Esophagus squamous epithelium (tissue), 5 donors: ENCODE measurements at places on chromosomes 6 and 20.
A peak's percentile ranks its signal among the peaks of the same experiment; 100 is the strongest.

DNA sequence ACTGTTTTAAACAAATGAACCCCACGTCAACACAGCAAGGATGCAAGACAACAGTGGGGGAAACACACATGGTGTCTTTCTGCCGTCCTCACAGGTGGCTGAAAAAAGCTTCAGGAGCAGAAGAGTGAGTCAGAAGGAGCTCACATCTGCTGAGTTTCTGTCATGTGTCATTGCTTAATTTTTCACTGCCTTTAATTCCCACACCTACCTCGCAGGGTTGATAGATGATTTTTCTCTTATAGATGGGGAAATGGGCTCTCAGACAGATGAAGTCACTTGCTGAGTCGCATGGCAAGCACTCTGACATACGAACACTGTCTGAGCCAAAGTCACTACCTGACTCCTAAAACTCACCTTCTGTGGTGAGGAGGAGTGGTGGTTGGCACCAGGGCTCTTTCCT lies 28.3 kb upstream of the CARMIL1 start:
- no peak for DNase-seq

DNA sequence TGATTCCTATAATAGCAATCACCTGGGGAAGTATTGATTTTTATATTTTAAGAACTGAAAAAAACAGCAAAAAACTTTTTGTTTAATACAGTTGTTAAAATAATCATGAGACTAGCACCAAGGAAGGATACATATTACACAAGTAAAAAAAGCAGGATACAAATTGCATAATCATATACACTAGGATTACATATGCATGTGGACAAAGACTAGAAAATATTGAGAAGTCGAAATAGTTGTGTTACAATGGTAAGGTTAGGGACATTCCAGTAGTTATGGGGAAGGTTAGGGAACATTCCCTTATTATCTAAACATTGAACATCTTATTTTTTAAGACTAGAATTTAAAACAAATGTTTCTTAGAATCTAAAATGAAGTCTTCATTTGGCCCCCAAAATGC lies 9.5 kb downstream of the NUS1 start:
- DNase-seq, result no peak

DNA sequence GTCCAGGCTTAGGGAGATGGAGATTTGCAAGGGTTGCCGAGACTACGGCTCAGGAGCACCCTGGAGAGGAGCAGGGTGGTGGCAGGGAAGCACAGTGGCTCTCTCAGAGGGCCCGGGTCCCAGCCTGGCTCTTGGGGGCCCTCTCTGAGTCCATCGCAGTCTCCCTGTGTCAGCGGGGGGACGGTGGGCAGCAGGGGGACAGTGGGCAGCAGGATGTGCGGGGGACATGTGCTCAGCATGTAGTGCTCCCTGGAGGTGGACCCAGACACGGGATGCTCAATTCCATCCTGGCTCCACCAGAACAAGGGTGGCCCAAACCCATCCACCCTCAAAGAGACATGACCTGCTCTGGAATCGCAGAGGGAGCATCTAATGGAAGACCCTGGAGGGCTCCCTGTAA lies 43.0 kb upstream of the ZBP1 start:
- DNase-seq, result no peak

- DNase-seq, result no peak
Observed at GRCh38 chr6:55175078-55176049, 1.0 kb downstream of the HCRTR2 start.

GRCh38 chr6:168774381-168774780 lies 333.4 kb downstream of the SMOC2 start:
- DNase-seq, result no peak

GRCh38 chr6:45781890-45782289 lies 233.8 kb downstream of the CLIC5 start:
- no peak for DNase-seq

GRCh38 chr6:160742090-160742489 lies 40.0 kb downstream of the PLG start:
- no peak for DNase-seq

- DNase-seq, result no peak
Observed at GRCh38 chr20:44850272-44850671, 35.2 kb upstream of the YWHAB start.

DNA sequence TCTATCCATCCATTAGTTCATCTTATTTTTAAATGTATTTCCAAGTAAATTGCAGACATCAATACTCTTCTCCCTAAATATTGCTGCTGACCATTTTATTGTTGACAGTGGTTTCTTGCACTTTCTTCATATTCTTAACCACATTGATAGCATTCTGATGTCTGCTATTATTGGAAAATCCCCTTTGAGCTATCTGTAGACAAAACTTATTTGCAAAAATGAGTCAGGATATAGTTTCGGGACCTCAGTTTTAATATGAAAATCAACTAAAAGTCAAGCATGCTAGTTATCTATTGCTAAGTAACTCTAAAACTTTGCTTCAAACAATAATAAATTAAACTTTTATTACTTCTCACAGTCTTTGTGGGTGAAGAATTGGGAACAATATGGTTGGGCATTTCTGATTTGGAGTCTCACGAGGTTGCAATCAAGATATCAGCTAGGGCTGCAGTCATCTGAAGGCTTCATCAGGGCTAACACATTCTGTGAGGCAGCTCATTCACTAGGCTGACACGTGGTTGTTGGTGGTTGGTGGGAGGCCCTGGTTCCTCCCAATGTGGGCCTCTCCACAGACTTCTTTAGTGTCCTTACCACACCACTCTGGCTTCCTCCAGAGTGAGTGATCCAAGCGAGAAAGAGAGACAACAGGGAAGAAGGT lies 32.7 kb downstream of the CD109 start:
- DNase-seq, result no peak

DNA sequence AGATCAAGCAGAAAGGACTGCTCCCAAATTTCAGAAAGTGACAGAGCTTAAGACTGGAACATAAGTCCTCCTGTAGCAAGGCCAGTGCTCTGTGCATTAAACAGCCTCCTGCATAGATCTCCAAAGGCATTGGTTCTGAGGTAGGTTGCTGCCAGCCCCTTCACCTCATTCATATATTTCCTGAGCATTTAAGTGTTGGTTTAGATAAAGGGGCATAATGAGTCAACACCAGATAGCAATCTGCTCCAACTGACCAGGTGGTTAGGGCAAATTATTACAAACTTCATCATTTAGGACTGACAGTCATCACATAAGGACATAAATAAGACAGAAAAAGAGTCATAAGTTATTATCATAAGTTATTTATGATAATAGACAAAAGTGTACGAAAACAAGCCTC lies 10.7 kb downstream of the PTPRK start:
- no peak for DNase-seq

DNA sequence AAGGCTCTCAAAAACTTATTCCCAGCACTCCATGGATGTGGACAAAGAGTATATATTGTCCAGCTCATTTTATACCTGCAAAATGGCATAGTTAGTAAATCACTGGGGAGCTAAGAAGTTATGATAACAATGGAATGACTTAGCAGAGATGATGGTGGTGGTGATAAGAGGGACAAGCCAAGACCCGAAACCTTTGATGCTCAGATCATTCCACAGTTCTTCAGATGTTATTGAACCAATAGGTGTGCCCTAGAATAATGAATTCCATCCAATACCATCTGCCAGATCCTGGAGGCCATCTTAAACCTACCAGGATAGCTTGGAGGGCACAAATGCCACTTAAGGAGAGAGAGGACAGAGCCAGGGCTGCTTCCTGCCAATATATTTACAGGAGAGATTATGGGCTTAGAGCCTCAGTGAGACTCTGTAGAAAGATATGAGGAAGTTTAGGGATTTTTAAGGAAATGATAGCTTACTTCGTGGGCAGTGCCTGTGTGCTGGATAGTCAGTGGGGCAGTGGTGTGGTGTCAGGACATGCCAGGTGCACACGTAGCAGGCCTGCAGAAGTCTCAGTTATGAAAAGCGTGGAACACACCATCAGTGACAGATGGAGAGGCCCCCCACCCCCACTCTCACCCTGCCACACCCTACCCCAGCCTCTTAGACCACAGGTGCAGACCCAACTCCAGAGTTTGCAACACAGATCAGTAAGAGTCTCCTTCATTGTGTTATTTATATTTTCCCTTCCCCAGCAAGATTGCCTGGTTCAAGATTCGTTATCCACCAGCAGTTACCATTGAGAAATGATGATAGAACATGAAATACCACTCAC lies 209.7 kb upstream of the SUPT3H start:
- no peak for DNase-seq

DNA sequence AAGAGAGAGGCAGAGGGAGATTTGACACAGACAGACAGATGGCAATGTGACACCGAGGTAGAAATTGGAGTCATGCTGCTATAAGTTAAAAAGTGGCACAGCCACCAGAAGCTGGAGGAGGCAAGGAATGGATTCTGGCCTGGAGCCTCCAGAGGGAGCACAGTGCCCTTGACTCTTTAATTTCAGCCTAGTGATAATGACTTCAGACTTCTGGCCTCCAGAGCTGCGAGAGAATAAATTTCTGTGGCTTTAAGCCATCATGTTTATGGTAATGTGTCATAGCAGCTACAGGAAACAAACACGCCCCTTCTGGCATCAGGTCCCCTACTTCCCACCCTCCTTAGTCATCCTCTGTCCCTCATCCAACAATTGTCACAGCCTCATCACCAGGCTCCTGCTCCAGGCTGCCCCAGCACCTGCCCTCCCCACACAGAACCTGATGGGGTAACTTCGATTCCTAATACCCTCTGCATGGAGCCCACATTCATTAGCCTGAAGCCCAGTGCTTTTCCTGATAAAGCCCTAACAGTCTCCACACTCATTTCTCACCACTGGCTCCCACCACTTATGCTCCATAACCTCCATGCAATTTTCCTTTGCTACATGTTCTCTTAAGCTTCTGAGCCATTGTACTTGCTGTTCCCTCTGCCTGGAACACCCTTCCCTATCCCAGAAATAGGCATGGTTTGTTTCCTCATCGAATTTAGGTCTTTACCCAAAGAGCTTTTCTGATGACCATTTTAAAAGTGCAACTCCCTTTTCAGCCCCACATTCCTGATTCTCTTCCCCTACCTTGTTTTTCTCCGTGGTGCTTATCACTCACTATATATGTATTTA lies 69.7 kb upstream of the TOX2 start:
- no peak for DNase-seq

- DNase-seq, result no peak
Observed at GRCh38 chr6:135440087-135440792, 57.3 kb downstream of the AHI1 start.

GRCh38 chr6:38508286-38508685 lies 131.4 kb downstream of the BTBD9 start:
- no peak for DNase-seq

- no peak for DNase-seq
Observed at GRCh38 chr6:154901876-154902552, 93.1 kb upstream of the TIAM2 start.

- DNase-seq, result no peak
Observed at GRCh38 chr6:141562186-141562811, 570.4 kb upstream of the GJE1 start.

DNA sequence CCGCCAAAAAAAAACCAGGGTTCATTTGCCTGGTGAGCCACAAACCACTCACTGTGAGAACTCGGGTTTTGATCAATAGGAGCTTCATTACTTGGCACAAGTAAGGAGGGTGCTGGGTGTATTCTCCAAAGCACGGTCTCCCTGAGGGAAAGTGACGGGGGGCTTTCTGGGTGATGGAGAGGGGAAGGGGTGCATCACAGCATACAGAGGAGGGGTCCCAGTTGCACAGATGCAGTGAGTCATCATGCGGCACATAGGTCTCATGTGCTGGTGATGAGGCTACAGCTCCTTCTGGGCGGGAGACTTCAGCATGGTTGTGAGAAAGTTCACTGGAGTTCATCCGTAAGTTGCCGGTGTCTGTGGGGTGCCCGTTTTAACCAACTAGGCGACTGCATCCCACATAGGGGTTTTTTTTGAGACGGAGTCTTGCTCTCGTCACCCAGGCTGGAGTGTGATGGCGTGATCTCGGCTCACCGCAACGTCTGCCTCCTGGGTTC lies 36.2 kb downstream of the SUN5 start:
- no peak for DNase-seq

GRCh38 chr6:35687658-35688604 lies 784 bp downstream of the FKBP5 start:
- DNase-seq, result no peak

DNA sequence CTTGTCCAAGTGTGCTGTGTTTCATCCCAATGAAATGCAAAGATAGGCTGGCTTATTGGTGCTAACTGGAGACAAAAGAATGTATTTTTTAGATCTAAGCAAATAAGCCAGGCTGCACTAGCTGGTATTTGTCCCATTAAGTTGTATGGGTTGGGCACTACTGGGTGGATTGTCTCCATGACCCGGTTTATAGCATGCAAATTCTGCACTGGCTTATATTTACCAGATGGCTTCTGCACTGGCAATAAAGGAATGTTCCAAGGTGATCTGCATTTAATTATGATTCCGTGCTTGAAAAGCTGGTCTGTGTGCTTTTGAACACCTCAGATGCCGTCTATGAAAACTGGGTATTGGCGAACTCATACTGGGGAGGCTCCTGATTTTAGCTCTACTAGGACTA lies 61.4 kb upstream of the MOCS1 start:
- DNase-seq, result no peak

- no peak for DNase-seq
Observed at GRCh38 chr6:47278545-47278944, 31.2 kb downstream of the TNFRSF21 start.

DNA sequence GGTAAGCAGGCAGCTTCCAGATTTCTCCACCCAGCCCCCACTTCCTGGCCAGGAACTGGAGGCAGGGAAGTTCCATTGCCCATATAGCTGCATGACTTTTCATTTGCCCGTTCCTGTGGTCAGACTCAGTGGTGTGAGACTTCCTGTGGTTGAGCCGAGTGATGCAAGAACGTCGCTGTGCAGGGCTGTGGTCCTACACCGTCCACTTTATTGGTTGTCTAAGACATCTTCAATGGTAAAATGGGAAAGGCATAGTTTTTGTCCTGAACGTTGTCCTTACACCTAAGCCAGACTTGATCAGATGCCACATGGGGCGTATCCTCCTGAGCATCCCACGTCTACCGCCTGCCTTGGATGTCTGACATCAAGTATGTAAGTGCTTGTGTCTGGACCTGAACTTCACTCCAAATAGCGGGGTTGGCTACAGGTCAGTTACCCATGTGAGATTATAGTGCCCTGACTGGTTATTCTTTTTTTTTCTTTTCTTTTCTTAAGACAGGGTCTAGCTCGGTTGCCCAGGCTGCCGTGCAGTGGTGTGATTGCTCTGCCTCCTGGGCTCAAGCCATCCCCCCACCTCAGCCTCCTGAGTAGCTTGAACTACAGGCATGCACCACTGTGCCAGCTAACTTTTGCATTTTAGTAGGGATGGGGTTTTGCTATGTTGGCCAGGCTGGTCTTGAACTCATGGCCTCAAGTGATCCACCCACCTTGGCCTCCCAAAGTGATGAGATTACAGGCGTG lies 25.9 kb upstream of the GTSF1L start:
- peak; percentile 7 for DNase-seq

DNA sequence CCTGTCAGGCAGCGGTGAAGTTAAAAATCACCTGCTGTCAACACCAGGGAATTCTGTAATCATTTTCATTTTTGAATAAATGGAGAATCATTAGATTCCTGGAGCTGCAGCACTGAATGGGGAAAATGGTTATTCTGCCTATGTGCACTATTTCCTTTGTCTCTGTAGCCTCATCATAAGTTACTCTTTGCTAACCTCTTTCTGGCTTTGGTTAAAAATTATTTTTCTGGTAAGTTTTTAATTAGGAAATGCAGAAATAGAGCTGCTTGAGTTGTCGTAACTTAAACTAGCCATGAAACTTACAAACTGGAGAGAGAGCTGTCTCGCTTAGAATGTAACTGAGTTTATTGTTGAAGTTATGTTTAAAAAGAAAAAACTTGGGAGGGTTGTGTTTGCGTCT lies 28.8 kb downstream of the ZFAND3 start:
- DNase-seq, result no peak
